Osteoblast (primary cell): ENCODE measurements at places on chromosomes 3 and 15. TPM values are rescaled to one million over a fixed set of nuclear protein-coding genes. Genes with fewer than 3 reads are reported as not detected.

DNA sequence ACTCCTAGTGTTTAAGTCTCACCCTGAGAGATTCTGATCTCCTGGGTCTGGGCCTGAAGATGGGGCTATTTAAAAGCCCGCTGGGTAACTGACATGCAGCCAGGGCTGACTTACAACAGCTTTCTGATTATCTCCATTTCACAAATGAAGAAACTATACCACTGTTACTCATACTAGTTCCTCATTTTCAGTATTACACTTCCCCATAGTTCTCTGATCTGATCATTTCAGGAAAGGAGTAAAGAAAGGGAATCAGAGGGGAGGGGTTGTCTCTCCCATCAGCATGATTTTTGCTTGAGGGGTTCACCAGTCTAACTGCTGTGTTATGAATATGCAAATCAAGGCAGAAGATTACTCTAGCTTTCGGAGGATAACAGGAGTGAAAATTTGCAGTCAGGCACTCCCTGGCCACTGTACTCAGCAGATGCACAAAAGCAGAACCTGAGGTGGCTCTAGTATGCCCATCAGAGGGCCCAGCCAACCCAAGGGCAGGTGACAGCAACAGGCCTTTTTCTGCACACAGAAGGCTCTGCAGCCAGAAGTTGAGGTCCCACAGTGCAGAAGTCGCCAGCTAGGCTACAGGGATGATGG lies 59.4 kb downstream of the DAPK2 start:
- peaks cover 3% of the 10 kb centered on the region for H3K4me1 ChIP-seq
- H3K4me3 ChIP-seq = no peak overlapping the region
- peaks cover 2% of the 10 kb centered on the region for H3K27me3 ChIP-seq
- H3K27ac ChIP-seq = no peak overlapping the region
- no peaks in the 10 kb centered on the region for H3K36me3 ChIP-seq

GRCh38 chr3:195236076-195236798 lies 34.7 kb downstream of the XXYLT1 start:
- no peaks in the 10 kb centered on the region for H3K36me3 ChIP-seq
- no peak overlapping the region for H3K4me3 ChIP-seq
- H3K4me1 ChIP-seq = no peaks in the 10 kb centered on the region
- no peak for DNase-seq
- no peaks in the 10 kb centered on the region for H3K27me3 ChIP-seq

GRCh38 chr3:166455744-166456143 lies 618.5 kb upstream of the BCHE start:
- no peaks in the 10 kb centered on the region for H3K27me3 ChIP-seq
- H3K27ac ChIP-seq = no peak overlapping the region
- DNase-seq = no peak
- H3K36me3 ChIP-seq = no peaks in the 10 kb centered on the region
- no peaks in the 10 kb centered on the region for H3K4me1 ChIP-seq

- H3K4me1 ChIP-seq = peaks cover 23% of the 10 kb centered on the region
- H3K27me3 ChIP-seq = no peaks in the 10 kb centered on the region
- peak overlapping the region; percentile 38 for H3K4me3 ChIP-seq
- DNase-seq = peak; percentile 80
Observed at GRCh38 chr3:151976211-151977050, 103.0 kb downstream of the SUCNR1 start.

DNA sequence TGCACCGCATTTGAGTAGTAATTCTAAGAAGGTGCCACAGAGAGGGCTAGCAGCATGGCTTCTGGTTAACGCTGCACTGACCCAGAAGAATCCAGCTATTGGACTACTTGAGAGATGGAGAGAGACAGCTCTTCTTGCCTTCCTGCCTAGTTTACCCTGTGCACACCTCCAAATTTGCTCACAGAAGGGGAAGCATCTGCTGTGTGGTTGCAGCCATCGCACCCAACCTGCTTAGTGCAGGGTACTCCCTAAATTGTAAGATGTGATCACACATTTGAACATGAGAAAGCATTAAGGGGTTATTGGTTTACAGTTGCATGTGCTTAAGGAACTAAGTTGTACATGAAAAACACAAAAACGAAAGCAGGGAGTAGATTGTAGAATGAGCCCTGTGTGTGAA lies 122.1 kb downstream of the FOXB1 start:
- no peak overlapping the region for H3K27ac ChIP-seq
- H3K27me3 ChIP-seq = peaks cover 19% of the 10 kb centered on the region
- no peak for DNase-seq
- peaks cover 5% of the 10 kb centered on the region for H3K4me1 ChIP-seq

The ERICH6 gene
- under 0.01 and 0.29 TPM in 2 replicates for total RNA-seq

The DNAH12 gene
- under 0.01 TPM in 2 replicates for total RNA-seq
